ENCODE measurements at places on chromosomes 2 and 18.

GRCh38 chr18:10995550-10995949 is 153.8 kb downstream of the PIEZO2 start:
- no peak for DNase-seq

DNA sequence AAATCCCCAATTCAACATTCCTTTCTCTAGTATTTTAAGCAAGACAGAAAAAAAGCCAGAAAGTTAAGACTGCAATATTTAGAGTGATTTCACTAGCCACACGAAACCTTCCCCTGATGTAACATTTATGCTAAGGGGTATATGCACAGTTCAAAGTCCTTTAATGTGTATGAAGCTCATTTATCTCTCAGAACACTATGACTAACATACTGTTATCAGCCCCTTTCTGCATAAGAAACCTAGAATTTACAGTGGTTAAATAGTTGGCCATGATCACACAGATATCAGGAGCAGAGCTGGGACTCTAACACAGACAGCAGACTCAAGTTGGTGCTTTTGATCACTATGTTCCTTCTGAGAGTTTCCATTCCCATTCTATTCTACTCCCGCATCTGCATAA is 185.5 kb downstream of the CDH2 start:
- no peak for DNase-seq

DNA sequence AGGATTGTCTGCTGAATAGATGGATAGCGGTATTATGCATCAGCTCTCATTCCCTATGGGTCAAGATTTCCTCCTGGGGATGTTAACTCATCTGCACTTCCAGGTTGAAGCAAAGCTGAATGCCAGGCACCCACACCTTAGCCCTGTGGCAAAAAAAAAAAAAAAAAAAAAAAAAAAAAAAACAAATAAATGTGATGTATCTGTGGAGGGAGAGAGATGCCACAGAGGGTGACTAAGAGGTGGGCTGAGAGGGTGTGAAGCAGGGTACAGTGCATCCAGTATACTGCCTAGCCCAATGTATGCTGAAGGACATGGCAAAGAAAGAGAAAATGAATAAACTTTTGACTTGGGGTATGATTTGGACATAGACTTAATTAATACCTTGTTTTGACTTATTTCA is 91.4 kb downstream of the COPS8 start:
- no peak for DNase-seq

GRCh38 chr2:103159018-103159417 is 397.2 kb downstream of the TMEM182 start:
- no peak for DNase-seq

GRCh38 chr2:68206793-68207192 is 45.5 kb downstream of the PPP3R1 start:
- no peak for DNase-seq

DNA sequence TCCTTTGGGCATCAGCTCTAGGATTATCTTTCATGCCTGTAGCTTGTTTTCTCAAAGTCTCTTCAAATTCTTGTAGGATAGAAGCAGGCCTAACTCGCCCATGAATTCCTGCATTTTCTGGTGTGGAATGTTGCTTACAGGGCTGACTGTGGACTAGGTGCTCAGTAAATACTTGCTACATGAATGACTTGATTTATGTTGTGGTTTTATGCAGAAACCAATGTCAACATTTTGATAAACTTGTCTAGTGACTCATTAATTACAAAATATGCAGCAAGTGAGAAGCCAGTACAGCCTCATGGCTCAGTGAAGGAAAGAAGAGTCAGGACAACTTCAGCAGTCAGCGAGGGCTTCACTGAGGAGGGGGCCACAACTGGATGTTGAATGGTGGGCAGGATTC is 110.6 kb upstream of the SIX2 start:
- DNase-seq, result no peak

DNA sequence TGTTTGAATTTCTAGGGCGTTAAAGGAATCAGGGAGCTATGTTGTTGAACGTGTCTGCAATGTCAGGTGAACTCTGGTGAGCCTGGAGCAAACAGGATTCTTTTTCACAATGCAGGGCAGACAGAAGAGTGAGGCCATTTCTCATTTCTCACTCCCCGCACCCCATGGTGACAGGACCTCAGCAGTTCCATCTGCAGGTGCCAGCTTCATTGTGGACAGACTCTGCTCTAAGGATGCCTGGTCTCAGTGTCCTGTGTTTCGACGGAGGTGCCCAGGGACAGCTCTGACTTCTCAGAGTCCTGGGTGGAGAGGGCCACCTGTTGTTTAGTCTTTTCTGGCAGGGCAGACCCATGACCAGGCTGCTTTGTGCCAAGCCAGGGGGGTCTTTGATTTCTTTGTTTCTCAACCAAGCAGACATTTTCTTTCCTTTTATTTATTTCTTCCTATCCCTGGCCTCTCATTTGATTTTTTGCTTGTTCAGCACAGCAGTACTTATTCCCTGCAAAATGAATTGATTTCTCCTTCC is 201.5 kb downstream of the RNF144A start:
- no peak for DNase-seq

- no peak for DNase-seq
Measured at GRCh38 chr18:79506191-79507075, 110.7 kb downstream of the NFATC1 start.

DNA sequence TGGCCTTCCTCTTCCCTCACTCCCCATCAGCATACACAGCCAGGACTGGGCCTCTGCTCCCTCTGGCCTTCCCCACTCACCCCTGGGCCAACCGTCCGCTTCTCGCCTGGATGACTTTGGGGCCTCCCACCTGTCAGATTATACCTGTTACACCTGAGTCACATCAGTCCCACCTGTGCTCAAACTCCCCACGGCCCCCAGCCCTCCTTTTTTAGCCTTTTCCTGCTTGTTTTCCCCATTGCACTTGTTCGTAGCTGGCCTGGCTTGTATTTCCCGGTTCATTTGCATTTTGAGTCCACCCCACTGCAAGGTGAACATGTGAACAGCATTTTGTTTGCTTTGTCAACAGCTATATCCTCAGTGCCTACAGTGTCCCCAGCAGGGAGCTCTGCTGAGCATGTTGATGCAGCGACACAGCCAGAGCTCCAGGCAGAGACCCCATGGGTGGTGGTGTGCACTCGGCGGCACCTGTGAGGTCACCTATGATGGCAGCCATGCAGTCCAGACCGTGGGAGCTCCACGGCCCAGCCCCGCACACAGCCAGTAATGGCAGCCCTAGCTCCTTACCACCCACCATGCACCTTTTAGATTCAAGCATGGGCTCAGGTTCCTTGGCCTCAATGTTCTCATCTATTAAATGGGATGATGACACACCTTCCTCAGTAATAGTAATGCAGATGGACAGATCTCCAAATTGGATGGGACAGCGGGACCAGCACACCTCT is 276.4 kb upstream of the HS6ST1 start:
- DNase-seq, result no peak

DNA sequence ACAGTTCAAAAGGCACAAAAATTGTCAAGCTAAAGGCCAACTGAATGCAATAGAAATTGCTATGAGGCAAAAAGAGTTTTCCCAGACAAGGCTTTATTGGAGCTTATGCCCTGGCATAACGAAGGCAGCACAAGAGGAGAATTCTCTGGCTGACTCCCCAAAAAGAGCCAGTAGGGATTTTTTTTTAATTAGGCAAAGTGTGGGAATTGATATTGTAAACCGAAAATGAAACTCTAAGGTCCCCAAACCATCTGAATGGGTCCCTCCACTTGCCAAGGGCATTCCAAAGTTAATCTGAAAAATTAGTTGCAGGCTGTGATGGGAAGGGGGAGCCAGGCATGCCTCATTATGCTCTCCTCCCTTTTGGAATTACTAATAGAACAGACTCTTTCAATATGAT is 118.9 kb downstream of the SPOPL start:
- no peak for DNase-seq

- no peak for DNase-seq
Measured at GRCh38 chr2:223841436-223842190, 4.2 kb upstream of the AP1S3 start.

DNA sequence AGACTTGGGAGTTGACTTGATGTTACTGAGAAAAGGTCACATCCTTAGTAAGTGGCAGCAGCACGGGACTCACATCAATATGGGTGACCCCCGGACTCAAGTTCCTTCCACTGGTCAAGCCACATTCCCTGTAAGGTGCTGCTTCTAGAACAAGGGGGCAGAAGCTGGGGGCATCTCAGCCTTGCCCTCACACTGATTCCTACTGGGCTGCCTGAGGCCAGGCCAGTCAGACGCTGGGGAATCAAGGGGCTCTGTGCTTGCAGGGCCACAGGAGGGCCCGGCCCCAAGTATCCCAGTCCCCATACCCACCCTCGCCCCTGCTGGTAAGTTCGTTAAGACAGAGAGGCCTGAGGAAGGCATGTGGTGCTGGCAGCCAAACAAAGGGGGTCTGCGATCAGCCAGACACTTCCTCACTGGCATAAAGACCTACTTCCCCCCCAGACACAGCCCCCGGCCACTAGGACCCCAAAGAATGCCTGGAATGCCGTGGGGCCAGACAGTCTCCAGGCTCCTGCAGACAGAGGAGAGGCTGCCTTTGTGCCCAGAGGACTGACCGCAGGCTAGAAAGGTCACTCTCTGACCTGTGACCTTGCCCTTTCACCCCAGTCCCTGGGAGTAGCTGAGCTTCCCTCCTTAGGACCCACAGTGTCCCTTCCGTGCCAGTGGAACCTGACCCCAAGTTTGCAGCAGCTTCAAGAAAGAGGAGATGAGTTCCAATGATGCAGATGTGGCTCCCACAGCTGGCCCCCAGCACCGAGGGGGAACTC is 83.6 kb downstream of the HS1BP3 start:
- no peak for DNase-seq

GRCh38 chr2:133884739-133885381 is 316.6 kb upstream of the NCKAP5 start:
- no peak for DNase-seq

DNA sequence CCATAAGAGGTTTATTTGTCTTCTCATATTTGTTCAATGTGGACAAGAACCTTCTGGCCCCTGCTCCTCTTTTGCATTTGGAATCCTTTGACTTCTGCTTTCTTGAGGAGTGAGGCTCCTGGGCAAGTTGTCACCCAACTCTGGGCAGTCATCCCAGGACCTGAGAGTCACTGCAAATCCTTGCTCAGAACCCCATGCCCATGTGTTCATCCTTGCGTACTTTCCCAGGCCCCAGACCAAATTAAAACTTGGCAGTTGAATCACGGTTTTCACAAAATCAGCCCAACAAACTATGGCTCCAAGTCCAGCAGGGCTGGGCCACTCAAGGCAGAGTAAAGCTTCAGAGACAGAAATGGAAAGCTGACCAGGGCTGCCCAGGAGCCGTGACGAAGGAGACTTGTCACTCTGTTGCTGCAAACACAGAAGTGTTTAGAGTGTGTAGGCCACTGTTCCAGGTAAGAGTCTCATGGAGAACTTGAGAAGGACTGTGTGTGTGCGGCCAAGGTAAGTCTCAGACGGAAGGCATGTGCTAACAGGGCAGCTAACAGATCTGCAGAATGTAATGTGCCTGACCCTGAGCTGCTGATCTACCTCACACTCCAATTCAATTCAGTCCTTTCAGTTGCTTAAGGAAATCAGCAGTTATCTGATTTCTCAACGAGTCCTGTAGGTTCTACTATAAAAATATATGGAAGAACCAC is 549.4 kb upstream of the HS6ST1 start:
- DNase-seq, result no peak

All from stimulated activated CD8-positive, alpha-beta memory T cell treated with anti-CD3 and anti-CD28 coated beads, Interleukin-4, amount 100 ng/mL, for 1 hour (primary cell).